ENCODE measurements at places on chromosomes 3 and 15.

- peak; percentile 44 for DNase-seq
Observed at GRCh38 chr3:147472846-147473245, 63.7 kb downstream of the ZIC1 start.

- DNase-seq: no peak
Observed at GRCh38 chr3:45170096-45170495, 23.9 kb upstream of the CDCP1 start.

DNA sequence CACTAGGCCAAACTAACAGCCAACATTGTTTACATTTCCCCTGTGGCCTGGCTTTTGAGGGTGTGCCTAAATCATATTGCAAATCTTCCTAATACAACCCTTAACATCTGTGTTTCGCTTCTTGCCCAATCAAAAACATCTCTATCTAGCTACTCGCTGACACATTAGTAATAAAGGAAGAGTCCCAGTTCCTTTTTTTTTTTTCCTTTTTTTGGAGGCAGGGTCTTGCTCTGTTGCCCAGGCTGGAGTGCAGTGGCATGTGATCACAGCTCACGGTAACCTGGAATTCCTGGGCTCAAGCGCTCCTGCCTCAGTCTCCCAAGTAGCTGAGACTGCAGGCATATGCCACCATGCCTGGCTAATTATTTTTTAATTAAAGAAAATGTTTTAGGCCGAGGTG, 2.1 kb upstream of the SRPRB start:
- DNase-seq: no peak

DNA sequence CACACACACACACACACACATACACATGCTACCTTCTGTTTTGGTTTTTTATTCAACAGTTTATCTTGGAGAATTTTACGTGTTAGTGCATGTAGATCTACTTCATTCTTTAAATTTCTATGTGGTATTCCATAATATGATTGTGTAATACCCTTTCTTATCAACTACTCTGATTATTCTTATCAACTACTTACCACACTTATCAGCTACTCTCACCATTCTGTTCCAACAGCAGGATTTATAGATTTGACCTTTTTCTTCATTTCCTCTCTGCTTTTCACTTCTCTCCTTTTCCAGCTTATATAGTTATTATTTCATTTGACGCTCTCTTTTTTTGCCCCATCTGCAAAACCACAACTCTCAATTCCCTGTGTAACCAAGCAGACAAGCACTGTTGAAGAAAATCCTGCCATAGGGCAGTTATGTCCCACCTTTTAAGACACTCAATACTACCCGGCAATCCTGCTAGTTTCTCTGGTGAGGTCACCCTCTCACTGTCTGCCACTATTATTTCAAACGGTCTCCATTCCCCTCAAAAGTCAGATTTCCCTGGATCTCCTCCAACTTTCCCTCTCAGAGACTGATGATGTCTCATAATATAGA, 56.9 kb upstream of the SATB1 start:
- no peak for DNase-seq

- DNase-seq: no peak
Observed at GRCh38 chr15:31169558-31169957, 68.0 kb upstream of the TRPM1 start.

DNA sequence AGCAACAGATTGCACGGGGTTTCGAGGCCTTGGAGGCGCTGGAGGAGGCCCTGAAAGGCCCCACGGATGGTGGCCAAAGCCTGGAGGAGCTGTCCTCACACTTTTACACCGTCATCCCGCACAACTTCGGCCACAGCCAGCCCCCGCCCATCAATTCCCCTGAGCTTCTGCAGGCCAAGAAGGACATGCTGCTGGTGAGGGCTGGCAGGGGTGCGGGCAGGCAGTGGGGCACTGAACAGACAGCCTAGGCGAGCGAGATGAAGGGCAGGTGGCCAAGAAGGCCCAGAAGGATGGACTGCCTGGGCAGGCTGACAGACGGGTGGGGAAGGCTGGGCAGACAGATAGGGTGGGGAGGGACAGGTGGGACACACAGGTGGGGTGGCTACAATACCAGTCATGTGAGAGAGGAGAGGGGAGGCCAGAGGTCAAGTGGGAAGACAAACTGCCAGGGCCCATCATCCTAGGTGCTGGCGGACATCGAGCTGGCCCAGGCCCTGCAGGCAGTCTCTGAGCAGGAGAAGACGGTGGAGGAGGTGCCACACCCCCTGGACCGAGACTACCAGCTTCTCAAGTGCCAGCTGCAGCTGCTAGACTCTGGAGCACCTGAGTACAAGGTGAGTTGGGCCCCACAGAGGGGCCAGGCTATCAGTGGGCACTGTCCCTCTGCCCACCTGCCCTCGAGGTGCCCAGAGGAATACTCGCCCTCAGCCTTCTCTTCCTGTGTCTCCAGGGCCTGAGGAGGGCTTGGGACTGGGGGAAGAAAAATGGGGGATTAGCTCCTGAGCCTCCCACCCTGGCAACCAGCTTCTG, 3.1 kb downstream of the PARP3 start:
- DNase-seq: peak; percentile 60

DNA sequence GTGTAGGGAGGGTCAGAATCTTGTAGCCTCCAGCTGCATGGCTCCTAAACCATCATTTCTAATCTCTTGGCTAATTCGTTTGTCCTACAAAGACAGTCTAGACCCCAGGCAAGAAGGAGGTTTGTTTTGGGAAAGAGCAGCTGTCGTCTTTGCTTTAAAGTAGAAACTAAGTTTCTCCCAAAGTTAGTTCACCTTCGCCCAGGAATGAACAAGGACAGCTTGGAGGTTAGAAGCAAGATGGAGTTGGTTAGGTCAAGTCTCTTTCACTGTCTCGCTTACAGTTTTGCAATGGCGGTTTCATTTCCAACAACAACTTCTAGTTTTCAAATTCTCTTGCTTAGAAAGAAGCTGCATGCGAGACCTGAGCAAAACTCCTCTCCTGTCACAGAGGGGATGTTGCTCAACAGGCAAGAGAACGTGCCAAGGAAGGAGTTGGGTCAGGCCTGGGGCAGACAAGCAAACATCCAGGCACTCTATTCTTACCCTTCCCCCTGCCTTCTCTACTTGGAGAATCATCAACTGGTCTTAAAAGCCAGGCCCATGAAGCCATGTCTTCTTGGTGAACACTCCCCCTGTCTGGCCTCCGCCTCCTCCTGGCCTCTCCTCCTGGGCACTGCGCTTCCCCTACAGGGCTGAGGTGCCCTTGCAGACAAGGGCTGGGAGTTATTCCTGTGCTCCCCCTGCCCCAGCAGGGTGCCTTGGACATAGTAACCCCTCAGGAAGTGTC, 57.6 kb downstream of the TMEM44 start:
- DNase-seq: peak; percentile 84

GRCh38 chr3:110576960-110577359, 494.7 kb upstream of the NECTIN3 start:
- DNase-seq: peak; percentile 59

GRCh38 chr3:38029400-38030125, at the start of gene PLCD1:
TSS of gene PLCD1 (minus strand) at chr3:38029642. CDS start at chr3:38029539, 103 bp downstream.
- peak; percentile 98 for DNase-seq

GRCh38 chr3:196918968-196919367, 23.4 kb downstream of the NCBP2 start:
- no peak for DNase-seq

GRCh38 chr3:46282696-46283095, 40.4 kb downstream of the CCR3 start:
- DNase-seq: no peak

DNA sequence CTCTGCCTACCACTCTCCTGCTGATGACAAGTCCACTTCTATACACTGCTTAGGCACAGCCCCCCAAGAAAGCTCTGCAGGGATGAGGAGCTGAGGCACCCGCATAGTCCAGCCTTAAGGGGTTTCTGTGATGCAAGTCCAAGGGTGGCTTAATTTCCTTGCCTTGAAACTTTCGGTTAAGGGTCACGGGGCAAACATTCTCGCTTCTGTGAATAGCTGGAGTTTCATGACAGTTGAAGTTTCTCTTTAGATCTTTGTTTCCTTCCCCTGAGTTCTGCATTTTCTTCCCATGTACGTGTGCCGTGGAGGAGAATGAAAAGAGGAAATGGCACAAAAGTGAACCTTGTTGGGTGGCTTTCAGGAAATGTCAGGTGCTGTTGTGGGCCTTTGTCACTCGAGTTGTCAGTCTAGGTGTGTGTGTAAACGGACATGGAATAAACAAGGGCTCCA, 7.0 kb downstream of the GPR160 start:
- DNase-seq: no peak

- no peak for DNase-seq
Observed at GRCh38 chr3:96966181-96966929, 152.0 kb downstream of the EPHA6 start.

DNA sequence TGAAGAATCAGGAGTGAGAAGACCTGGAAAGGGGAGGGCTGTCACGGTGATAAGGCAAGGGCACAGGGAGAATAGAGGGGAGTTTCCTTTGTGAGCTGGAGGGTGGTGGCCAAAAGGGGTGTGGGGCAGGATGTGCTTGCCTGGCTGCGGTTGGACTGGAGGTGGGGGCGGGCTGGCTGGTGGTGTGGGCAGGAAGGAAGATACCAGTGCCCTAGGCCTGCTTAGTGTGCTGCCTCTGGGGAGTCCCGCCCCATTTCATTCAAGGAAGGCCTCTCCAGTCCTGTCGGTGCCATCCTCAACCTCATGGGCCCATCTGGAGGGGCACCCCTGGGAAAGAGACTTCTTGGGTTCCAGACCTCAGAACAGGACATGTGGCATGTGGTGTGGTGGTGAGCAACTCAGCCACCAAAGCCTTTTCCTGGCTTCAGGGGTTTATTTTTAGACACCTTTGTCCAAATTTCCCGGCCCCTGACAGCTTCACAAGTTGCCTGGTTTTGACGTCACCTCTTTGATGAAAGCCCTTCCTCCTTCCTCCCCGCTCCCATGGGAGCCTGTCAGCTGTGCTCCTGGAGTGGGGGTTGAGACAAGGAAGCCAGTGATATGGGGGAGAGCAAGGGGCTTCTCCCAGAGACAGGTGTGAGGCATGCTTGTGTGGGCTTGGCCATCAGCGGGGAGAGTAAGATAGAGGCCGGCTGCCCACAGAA, 15.6 kb downstream of the TEX264 start:
- DNase-seq: peak; percentile 84

- peak; percentile 14 for DNase-seq
Observed at GRCh38 chr15:83581381-83581780, 72.5 kb upstream of the ADAMTSL3 start.

- no peak for DNase-seq
Observed at GRCh38 chr3:117611211-117611610, 901.6 kb downstream of the TUSC7 start.

GRCh38 chr15:40932649-40933516, 3.7 kb downstream of the DLL4 start:
- DNase-seq: peak; percentile 80

DNA sequence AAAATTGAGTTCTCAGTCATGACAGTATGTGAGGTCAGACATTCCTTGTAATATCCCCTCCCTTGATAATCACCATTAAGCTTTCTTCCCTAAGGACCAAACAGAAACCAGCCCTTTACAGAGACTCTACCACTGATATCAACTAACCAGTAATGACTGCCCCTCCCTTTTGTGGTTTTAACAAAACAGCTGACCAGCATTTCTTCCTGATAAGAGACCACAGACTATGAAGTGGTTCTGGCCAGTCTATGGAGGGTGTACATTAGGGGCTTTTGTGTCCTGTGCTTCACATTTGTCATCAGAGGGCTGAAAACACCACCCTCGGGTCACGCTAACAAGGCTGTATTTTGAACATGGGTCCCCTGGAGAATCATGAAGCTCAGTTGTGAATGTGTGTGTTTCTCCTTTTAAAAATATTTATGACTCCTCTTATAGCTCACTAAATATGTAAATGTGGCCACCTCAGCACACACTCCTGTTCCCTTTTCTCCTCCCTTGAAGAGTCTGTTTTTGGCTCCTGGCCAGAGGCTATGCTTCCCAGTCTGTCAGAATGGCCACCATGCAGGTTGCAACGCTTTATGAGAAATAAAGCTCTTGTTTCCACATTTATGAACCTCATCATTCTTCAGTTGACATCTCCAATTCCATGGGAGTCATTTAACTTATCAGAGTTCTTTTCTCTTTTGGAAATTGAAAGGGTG, 239.3 kb downstream of the CPNE4 start:
- no peak for DNase-seq

Data from osteoblast (primary cell).